ENCODE measurements at places on chromosomes 12 and 14. TPM values are rescaled to one million over a fixed set of nuclear protein-coding genes. Genes with fewer than 3 reads are reported as not detected.

ZNF10 gene
- 10.7 TPM for polyA plus RNA-seq

GRCh38 chr12:66060163-66060907, 70.2 kb downstream of the LLPH start:
- no peaks in the 10 kb centered on the region for H3K4me1 ChIP-seq
- no peak overlapping the region for H3K27ac ChIP-seq
- H3K4me3 ChIP-seq: no peak overlapping the region
- H3K36me3 ChIP-seq: no peaks in the 10 kb centered on the region
- H3K27me3 ChIP-seq: no peaks in the 10 kb centered on the region

GIT2 gene
- 56.3 TPM for polyA plus RNA-seq

PGAM5 gene
- polyA plus RNA-seq: 12.7 TPM

- no peak overlapping the region for H3K4me3 ChIP-seq
- no peaks in the 10 kb centered on the region for H3K27me3 ChIP-seq
- peak; percentile 40 for DNase-seq
- peaks cover 14% of the 10 kb centered on the region for H3K4me1 ChIP-seq
Measured at GRCh38 chr14:103705118-103705503, 10.1 kb downstream of the XRCC3 start.

GRCh38 chr12:56315249-56315621, 553 bp downstream of the CNPY2 start:
- no peak for DNase-seq
- peaks cover 47% of the 10 kb centered on the region for H3K36me3 ChIP-seq
- no peaks in the 10 kb centered on the region for H3K27me3 ChIP-seq
- peak overlapping the region; percentile 16 for H3K4me3 ChIP-seq
- H3K27ac ChIP-seq: peak overlapping the region; percentile 67

SLC5A8 gene
- polyA plus RNA-seq: 1.5 TPM

RILPL2 gene
- 4.4 TPM for polyA plus RNA-seq

- H3K36me3 ChIP-seq: no peaks in the 10 kb centered on the region
- no peaks in the 10 kb centered on the region for H3K27me3 ChIP-seq
- peaks cover 16% of the 10 kb centered on the region for H3K4me1 ChIP-seq
- DNase-seq: peak; percentile 83
Measured at GRCh38 chr12:130127912-130128789, 34.1 kb upstream of the FZD10 start.

- H3K4me3 ChIP-seq: no peak overlapping the region
- no peaks in the 10 kb centered on the region for H3K4me1 ChIP-seq
- H3K27ac ChIP-seq: no peak overlapping the region
- H3K27me3 ChIP-seq: no peaks in the 10 kb centered on the region
- H3K36me3 ChIP-seq: no peaks in the 10 kb centered on the region
Measured at GRCh38 chr12:24138041-24138440, 188.6 kb upstream of the SOX5 start.

OTOGL gene
- 0.13 TPM for polyA plus RNA-seq

TPH2 gene
- not detected for polyA plus RNA-seq

- no peaks in the 10 kb centered on the region for H3K4me1 ChIP-seq
- H3K27ac ChIP-seq: no peak overlapping the region
- DNase-seq: no peak
Measured at GRCh38 chr12:116466536-116466935, 92.6 kb upstream of the MAP1LC3B2 start.

FOXN3 gene
- 22.0 TPM for polyA plus RNA-seq

SOCS2 gene
- 28.2 TPM for polyA plus RNA-seq

DNA sequence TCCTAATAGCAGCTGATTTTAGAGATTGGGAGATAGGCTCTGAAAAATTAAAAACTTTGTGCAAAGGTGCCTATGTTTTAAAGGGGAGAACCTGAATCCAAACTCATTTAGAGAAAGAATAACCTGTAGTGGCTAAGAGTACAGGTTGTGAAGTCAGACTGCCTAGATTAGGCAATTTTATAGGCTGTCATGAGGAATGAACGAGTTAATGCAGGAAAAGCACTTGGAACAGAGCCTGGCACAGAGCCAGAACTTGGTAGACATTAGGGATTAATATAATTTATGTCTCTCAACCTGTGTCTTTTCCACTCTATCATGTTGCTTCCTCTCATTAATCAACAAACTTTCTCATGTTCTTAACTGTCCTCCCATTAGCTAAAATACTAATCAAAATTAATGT, 98.1 kb downstream of the WIF1 start:
- H3K36me3 ChIP-seq: no peaks in the 10 kb centered on the region
- no peak overlapping the region for H3K4me3 ChIP-seq
- H3K27ac ChIP-seq: no peak overlapping the region

DNA sequence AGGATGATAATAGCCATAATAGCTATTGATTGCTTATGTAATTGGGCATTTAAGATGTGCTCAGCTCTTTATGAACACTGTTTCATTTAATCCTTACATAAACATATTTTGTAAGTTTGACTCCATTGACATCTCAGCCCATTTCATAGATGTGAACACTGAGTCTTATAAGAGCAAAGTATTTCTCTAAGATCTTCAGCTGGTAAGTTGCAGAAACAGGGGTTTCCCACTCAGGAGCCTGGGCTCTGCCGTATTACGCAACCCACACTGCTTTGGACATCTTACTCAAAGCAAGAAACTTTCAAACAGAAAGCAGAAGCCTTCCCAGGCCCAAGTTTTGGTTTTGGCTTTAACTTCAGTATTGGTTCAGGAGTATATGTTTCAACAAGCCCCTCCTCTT, 705.1 kb downstream of the MED13L start:
- H3K4me1 ChIP-seq: no peaks in the 10 kb centered on the region
- no peaks in the 10 kb centered on the region for H3K27me3 ChIP-seq
- H3K27ac ChIP-seq: no peak overlapping the region

DNA sequence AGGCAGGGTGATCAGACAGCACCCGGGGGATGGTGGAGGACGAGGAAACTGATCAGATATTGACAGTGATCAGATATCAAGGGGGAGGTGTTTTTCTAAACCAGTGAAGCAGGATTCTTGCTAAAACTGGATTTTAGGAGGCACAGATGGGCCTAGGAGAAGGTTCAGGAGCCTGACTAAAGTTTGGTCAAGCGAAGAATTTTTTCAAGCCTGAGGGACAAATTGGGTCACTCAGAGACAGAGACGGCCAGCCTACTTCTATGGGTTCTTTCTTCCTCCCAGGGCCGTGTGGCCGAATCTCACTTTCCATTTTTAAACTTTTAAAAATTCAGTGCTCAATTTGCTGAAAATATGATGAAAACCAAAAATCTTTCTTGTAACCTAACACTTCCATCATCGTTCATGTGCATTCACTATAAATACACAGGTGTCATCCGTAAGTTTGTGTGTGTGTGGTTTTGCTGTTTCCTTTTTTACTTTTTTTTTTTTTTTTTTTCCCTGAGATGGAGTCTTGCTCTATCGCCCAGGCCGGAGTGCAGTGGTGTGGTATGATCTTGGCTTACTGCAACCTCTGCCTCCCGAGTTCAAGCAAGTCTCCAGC, 68.5 kb downstream of the RIN3 start:
- H3K4me3 ChIP-seq: no peak overlapping the region
- H3K27ac ChIP-seq: no peak overlapping the region
- no peak for DNase-seq
- no peaks in the 10 kb centered on the region for H3K27me3 ChIP-seq
- peaks cover 18% of the 10 kb centered on the region for H3K4me1 ChIP-seq

- H3K27ac ChIP-seq: no peak overlapping the region
- H3K27me3 ChIP-seq: no peaks in the 10 kb centered on the region
- no peak for DNase-seq
- H3K4me3 ChIP-seq: no peak overlapping the region
- no peaks in the 10 kb centered on the region for H3K4me1 ChIP-seq
Measured at GRCh38 chr14:100731846-100732765, 5.4 kb downstream of the DLK1 start.

DNA sequence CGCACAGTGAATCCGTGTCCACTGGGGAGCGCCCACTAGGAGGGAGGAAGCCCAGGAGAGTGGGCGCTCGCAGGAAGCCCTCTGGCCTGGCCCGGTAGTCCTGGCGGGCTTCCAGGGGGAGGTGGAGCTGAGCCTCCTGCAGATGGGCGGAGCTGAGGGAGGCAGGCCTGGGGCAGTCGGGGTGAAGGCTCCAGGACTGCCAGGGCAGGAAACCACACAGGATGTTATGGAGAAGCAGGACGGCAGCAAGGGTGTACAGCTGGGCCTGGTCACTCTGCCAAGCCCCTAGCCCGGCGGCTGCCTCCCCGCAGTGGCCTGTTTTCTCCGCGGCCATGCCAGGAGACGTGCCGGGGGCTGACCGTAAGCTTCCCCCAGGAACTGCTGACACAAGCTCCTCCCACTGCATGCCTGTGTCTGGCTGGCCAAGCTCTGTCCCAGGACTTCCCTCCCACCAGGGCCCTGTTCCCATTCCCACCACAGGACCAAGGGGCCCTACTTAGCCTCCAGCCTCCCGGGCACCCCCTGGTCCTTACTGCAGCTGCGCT, 143.4 kb upstream of the C14orf180 start:
- DNase-seq: peak; percentile 63
- H3K27ac ChIP-seq: no peak overlapping the region
- peaks cover 6% of the 10 kb centered on the region for H3K4me1 ChIP-seq
- H3K4me3 ChIP-seq: peak overlapping the region; percentile 35
- no peaks in the 10 kb centered on the region for H3K27me3 ChIP-seq

DNA sequence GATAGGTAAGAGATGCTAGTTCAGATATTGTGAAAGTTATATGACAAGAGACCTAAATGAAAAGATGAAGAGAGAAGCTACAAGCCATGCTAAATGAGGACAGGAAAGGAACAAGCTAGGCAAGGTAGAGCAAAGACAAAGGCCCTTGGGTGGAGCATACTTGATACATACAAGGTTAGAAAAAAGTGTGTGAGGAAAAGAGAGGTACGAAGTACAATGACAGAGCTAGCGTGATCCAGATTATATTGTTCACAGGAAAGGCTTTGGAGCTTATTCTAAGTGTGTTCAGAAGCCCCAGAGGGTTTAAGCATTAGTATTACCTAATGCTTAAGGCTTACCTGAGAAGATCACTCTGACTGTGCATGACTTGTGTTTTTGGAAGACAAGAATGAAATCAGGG, 75.0 kb downstream of the SLCO1B3 start:
- no peaks in the 10 kb centered on the region for H3K36me3 ChIP-seq
- H3K4me3 ChIP-seq: no peak overlapping the region
- H3K27ac ChIP-seq: no peak overlapping the region
- no peak for DNase-seq
- no peaks in the 10 kb centered on the region for H3K27me3 ChIP-seq

- H3K36me3 ChIP-seq: no peaks in the 10 kb centered on the region
- H3K4me3 ChIP-seq: no peak overlapping the region
- H3K27ac ChIP-seq: no peak overlapping the region
Measured at GRCh38 chr14:89418976-89419375, 1.9 kb upstream of the FOXN3 start.

GRCh38 chr14:69260861-69261564, 1.1 kb downstream of the GALNT16 start:
- no peaks in the 10 kb centered on the region for H3K36me3 ChIP-seq
- peaks cover 38% of the 10 kb centered on the region for H3K4me1 ChIP-seq
- DNase-seq: peak; percentile 57
- H3K4me3 ChIP-seq: peak overlapping the region; percentile 54
- H3K27ac ChIP-seq: no peak overlapping the region

DNA sequence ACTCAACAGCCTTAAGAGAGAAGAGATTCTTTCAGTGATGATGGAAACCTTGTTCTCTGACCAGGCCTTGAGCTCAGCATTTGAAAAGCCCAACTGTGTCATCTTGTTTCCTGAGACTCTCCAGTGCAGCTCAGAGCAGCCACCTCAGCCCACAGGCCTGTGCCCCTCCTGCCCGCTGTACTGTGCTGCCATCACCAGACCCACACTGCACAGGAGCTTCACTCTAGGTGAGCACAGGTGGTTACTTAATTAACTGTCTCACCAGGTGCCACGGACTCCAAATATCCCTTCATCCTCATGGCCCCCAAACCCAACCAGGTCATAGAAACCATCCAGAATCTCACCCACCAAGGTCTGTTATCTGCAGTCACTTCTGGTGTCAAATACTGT, 51.3 kb downstream of the JAG2 start:
- no peak overlapping the region for H3K27ac ChIP-seq
- DNase-seq: peak; percentile 2
- H3K36me3 ChIP-seq: no peaks in the 10 kb centered on the region
- H3K27me3 ChIP-seq: no peaks in the 10 kb centered on the region

GRCh38 chr12:51886021-51886710, 1.7 kb upstream of the ANKRD33 start:
- no peak overlapping the region for H3K4me3 ChIP-seq
- no peaks in the 10 kb centered on the region for H3K27me3 ChIP-seq
- H3K4me1 ChIP-seq: no peaks in the 10 kb centered on the region
- peak overlapping the region; percentile 54 for H3K27ac ChIP-seq
- H3K36me3 ChIP-seq: no peaks in the 10 kb centered on the region
- peak; percentile 81 for DNase-seq

GRCh38 chr12:6372403-6373003, 2.9 kb downstream of the SCNN1A start:
- DNase-seq: peak; percentile 66
- H3K4me1 ChIP-seq: peaks cover 62% of the 10 kb centered on the region
- H3K27ac ChIP-seq: peak overlapping the region; percentile 75
- H3K27me3 ChIP-seq: no peaks in the 10 kb centered on the region
- no peaks in the 10 kb centered on the region for H3K36me3 ChIP-seq

GRCh38 chr12:29980304-29980703, 196.6 kb upstream of the TMTC1 start:
- no peaks in the 10 kb centered on the region for H3K4me1 ChIP-seq
- no peaks in the 10 kb centered on the region for H3K27me3 ChIP-seq
- DNase-seq: no peak

- no peaks in the 10 kb centered on the region for H3K36me3 ChIP-seq
- H3K4me1 ChIP-seq: no peaks in the 10 kb centered on the region
- H3K27ac ChIP-seq: no peak overlapping the region
- DNase-seq: no peak
- H3K4me3 ChIP-seq: no peak overlapping the region
- no peaks in the 10 kb centered on the region for H3K27me3 ChIP-seq
Measured at GRCh38 chr12:31205054-31205453, 120.9 kb downstream of the SINHCAF start.

- H3K27ac ChIP-seq: no peak within 1 kb of the TSS
- no peak within 1 kb of the TSS for H3K4me3 ChIP-seq
- peak; percentile 77 for DNase-seq
Measured at GRCh38 chr14:58395812-58396788, at the start of gene TOMM20L. TOMM20L (plus strand) TSS chr14:58395930; CDS start chr14:58395958, 28 bp downstream.

GRCh38 chr12:78210506-78210860, 379.8 kb downstream of the NAV3 start:
- DNase-seq: no peak
- H3K27ac ChIP-seq: no peak overlapping the region
- H3K27me3 ChIP-seq: no peaks in the 10 kb centered on the region
- peaks cover 3% of the 10 kb centered on the region for H3K36me3 ChIP-seq
- H3K4me3 ChIP-seq: no peak overlapping the region
- H3K4me1 ChIP-seq: no peaks in the 10 kb centered on the region

GRCh38 chr14:65949711-65950516, 536.3 kb upstream of the CCDC196 start:
- peak; percentile 53 for DNase-seq
- no peak overlapping the region for H3K4me3 ChIP-seq
- H3K27ac ChIP-seq: no peak overlapping the region

- no peak overlapping the region for H3K4me3 ChIP-seq
- H3K36me3 ChIP-seq: no peaks in the 10 kb centered on the region
- peaks cover 7% of the 10 kb centered on the region for H3K4me1 ChIP-seq
- no peaks in the 10 kb centered on the region for H3K27me3 ChIP-seq
- no peak for DNase-seq
Measured at GRCh38 chr12:2335513-2335912, 282.7 kb downstream of the CACNA1C start.

- DNase-seq: no peak
- H3K27ac ChIP-seq: no peak overlapping the region
- no peaks in the 10 kb centered on the region for H3K4me1 ChIP-seq
- no peak overlapping the region for H3K4me3 ChIP-seq
Measured at GRCh38 chr12:69765515-69765914, 26.9 kb downstream of the RAB3IP start.

- peak; percentile 23 for DNase-seq
- no peak overlapping the region for H3K4me3 ChIP-seq
- H3K36me3 ChIP-seq: no peaks in the 10 kb centered on the region
- no peaks in the 10 kb centered on the region for H3K4me1 ChIP-seq
- H3K27ac ChIP-seq: no peak overlapping the region
- no peaks in the 10 kb centered on the region for H3K27me3 ChIP-seq
Measured at GRCh38 chr12:67155863-67156262, 113.3 kb upstream of the CAND1 start.

MYH7 gene
- polyA plus RNA-seq: 0.47 TPM

All from adrenal gland (tissue), 19 donors.